ENCODE measurements at places on chromosomes 1 and 21.
A peak's percentile ranks its signal among the peaks of the same experiment; 100 is the strongest.

DNA sequence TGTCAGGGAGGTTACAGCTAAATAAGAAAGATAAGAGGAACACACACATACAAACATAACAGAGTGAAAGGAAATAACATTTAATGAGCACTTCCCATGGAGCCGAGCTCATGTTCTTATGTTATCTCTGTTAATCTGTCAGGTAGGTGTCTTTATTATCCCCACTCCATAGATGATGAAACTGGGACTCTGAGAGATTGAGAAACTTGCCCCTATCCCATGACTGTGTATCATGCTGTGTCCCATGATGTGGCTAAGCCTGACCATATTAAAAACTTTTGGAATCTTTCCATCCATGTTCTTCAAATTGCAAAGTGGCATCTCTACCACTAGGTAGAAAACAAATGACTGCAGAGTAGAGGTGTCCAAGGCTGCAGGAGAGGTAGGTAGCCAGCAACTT, 285.2 kb upstream of the SGIP1 start:
- no peak for DNase-seq

- DNase-seq, result peak; percentile 26
These were observed 2.4 kb upstream of the PDXK start for GRCh38 chr21:43716376-43717165.

DNA sequence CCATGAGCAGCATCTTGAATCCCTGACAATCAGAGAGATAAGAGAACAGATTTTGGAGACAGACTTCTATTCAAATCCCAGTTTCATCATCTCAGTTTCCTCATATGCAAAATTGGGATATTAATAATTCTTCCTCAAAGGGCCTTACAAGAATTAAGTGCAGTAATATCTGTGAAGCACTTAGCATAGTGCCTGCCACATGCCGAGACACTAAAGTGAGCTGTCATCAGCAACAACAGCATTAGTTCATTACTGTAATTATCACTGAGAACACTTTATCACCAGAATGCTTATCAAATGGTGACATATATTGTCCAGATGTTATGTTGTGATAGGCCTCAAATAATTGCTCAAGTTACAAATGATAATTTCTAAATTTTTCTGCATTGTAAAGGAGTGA, 922 bp upstream of the FCRLB start:
- no peak for DNase-seq

DNA sequence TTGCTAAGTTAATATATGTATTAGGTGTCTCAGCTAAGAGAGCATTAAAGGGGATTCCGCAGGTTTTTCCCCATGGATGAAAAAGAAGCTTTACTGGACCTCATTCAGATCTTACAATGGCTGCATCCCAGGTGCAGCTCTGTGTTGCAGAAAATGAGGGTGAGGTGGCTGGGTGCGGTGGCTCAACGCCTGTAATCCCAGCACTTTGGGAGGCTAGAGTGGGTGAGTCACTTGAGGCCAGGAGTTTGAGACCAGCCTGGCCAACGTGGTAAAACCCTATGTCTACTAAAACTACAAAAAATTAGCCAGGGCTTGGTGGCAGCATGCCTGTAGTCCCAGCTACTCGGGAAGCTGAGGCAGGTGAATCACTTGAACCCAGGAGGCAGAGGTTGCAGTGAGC, 58.5 kb upstream of the MORC3 start:
- DNase-seq, result no peak

GRCh38 chr21:37139902-37140301, 66.8 kb downstream of the TTC3 start:
- no peak for DNase-seq

DNA sequence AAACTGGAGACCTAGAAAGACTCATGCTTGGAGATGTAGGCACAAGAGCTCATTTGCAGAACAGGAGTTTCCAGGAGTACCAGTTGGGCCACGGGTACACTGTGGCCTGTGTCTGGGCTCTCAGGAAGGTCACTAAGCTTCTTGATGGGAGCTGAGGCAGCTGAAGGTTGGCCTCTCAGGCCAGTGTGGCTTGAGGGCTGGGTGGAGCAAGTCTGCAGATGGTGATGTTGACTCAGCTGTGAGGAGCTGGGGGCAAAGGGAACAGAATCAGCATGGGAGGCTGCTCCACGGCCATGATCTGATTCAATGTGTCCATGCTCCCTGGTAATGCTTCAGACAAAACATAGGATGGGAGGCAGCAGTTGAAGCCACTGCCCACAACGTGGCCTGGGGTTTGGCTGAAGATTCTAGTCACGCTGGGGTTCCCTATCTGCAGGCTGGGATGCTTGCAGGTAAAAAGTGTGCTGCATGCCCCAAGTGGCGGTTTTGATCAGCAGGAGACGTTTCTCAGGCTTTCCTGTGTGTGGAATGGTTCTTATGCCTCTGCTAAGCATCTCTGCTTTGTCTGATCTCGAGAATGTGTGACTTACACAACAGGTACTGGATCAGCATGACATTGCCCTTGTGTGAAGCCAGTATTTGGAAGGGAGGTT, 15.4 kb upstream of the TENT5C start:
- DNase-seq, result no peak

DNA sequence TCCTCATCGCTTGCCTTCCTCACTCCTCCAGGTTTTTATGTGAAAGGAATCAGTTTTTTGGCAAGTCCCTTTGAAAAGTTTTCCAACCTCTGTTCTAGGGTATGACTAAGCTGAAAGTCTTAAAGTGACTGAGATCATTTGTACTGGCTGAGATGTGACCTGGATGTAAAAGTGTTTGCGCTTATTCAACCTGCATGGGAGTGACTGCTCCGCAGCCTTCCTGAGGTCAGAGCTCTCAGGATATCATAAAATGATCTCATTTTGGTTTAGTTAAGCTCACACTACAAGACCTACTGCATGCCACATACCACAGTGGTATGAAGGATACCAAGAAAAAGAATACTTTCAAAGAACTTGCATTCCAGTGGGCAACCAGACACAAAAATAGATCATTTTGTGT, 29.8 kb upstream of the TADA1 start:
- DNase-seq, result peak; percentile 29

DNA sequence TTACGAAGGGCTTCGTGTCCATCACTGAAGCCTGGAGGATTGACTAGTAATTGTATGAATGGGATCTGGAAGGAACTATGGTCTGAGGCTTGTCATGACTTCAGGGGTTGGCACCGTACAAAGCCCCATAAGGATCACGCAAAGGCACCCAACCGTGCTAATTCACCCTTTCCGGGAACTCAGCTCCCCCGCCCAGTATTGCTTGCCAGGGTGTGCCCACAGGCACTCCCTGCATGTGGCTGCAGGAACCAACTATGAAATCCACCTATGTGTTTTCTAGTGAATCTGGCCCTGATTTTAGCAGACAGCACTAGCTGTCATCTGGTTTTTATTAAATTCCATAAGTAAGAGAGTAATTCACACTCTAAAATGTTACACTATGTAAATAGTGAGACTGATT, 139.2 kb downstream of the TM2D1 start:
- no peak for DNase-seq

- DNase-seq, result no peak
These were observed 105.0 kb downstream of the GPATCH2 start for GRCh38 chr1:217525773-217526490.

DNA sequence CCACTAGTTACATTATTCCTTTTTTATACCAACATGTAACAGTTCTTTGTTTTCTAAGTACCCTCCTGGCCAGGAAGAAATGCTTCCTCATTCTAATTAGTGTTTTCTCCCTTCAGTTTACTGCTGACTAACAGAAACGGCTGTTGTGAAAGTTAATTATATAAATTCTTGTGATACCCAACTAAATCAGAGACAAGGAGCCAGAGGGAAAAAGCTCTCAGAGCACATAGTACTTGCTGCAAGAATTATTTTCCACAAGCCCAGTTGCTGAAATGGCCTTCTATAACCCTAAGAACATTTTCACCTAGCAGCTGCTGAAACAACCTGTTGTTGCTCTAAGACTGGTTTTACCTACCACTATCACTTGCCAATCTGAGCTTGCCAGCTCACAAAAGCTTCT, 82.4 kb downstream of the FAF1 start:
- no peak for DNase-seq

- no peak for DNase-seq
These were observed 359.0 kb downstream of the HHAT start for GRCh38 chr1:210687582-210688279.

- no peak for DNase-seq
These were observed 85.3 kb downstream of the PLXNA2 start for GRCh38 chr1:208158640-208159554.

DNA sequence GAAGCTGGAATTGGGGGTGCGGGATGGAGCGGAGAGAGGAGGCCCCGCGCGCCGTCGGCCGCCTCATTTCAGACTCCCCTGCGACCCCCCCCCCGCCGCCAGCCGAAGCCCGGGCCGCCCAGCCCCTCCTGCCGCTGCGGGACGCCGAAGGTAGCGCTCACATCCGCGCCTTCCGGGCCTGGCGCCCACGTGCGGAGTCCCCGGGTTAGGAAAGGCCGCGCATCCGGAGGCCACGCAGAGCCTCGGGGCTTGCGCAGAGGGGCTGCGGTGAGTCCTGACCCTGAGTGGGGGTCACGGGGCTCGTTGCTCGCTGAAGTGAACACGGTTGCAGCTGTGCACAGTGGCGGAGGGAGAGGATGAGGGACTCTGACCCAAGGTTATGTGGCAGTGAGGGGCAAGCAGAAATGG, 552 bp upstream of the ZNF496 start:
- peak; percentile 82 for DNase-seq

- DNase-seq, result no peak
These were observed 181.2 kb downstream of the CACNA1E start for GRCh38 chr1:181664543-181664942.

- DNase-seq, result no peak
These were observed 254.8 kb downstream of the OLFM3 start for GRCh38 chr1:101741910-101742309.

DNA sequence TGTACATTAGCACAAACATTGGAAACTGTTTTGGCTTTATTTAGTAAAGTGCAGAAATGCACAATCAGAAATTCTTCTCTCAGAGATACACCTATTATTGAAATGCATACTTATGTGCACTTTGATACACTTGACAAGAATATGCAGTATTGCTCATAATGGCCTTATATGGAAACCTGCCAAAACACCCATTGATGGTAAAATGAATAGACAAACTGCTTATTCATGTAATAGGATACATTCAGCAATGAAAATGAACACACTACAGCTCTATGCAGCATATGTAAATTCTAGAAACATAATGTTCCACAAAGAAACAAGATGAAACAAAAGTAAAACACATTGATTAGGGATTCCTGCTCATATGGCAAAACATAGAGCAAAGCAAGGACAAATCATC, 223.9 kb downstream of the S1PR1 start:
- DNase-seq, result no peak

GRCh38 chr1:220313576-220313975, 41.3 kb upstream of the RAB3GAP2 start:
- no peak for DNase-seq

- no peak for DNase-seq
These were observed 71.7 kb downstream of the APP start for GRCh38 chr21:26098772-26099397.

DNA sequence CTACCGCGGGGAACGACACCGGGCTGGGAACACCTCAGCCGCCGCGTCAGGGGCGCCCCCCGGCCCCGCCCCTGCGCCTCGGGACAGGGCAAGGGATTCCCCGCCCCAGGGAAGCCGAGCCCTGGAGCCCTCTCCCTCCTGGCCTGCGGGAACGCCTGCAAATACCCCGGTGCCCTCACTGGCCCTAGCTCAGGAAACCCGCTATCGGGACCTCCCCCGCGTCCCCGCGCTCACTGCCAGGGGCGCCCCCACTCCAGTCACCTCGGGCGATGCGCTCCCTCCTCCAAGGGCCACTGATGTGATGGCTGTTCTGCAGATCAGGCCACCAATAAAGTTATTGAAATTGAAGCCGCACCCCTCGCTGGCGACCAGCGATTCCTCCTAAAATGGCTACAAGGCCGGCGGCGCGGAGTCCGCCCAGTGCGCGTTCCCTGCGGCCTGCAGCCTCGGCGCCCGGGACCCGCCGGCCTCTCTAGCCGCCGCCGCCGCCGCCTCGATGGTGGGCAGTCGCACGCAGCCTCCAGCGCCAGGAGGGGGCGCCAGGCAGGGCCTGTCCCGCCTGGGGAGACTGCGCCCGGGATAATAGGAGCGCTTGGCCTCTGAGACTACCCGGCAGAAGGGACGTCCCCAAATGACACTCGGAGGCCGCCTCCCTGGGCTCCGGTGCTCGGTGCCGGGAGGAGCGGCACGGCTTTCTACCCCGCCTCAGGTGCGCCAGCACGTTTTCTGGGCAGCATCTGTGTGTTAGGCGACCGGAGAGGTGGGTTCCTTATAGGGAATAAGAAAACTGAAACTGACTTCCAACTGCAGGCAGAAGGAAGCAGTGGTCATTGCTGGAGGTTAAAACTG, at the start of gene PRKAB2:
TSS of gene PRKAB2 (minus strand) at position 303 of the 849 bp plus-strand sequence. CDS start 326 bp downstream, outside the sequence.
- peak; percentile 94 for DNase-seq

DNA sequence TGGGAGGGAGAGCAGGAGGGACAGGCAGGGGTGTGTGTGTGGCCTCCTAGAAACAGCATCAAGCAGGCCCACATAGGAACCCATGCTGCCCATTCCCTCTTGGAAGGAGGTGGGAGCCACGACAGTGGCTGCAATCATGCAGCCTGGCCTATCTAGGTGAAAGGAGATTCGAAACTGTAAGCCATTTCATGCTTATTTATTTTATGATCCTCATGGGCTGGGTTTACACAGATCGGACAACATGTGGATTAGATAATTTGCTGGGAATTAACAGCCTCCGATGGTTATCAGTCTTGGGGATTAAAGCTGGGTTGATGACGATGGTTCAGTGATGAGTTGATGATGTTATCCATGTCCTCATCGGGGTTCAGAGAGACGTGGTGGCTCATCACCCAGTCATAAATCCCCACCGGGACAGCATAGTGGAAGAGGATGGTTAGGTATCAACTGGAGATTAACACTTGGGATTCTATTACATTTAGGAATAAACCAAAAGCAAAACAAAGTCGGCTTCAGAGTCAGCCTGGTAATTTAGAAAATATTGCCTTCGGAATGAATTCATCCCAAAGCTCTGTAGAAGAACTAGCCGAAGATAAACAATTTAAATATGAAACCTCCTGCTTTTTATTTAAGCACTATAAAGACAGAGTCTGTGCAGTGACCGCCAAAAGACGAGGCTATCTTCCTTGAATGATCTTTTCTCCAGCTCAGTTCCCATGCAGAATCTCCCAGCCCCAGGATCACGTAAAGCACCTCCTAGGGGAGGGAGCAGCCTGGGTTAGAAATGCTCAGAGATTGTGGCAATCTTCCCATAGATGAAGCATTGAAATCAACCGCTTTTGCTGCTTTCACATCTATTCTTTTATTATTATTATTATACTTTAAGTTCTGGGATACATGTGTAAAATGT, 252.8 kb downstream of the FOXD2 start:
- DNase-seq, result no peak

- peak; percentile 20 for DNase-seq
These were observed 5.3 kb upstream of the MROH9 start for GRCh38 chr1:170929835-170930554.

GRCh38 chr1:184409011-184409410, 22.2 kb downstream of the C1orf21 start:
- DNase-seq, result no peak
